Stimulated activated CD8-positive, alpha-beta memory T cell treated with anti-CD3 and anti-CD28 coated beads, Interleukin-12 subunit alpha, Interleukin-12 subunit beta, amount 100 ng/mL, for 4 hours (primary cell): ENCODE measurements at places on chromosomes 11 and 22.
A peak's percentile ranks its signal among the peaks of the same experiment; 100 is the strongest.

GRCh38 chr11:31643857-31644256 is 134.3 kb downstream of the ELP4 start:
- DNase-seq = no peak

DNA sequence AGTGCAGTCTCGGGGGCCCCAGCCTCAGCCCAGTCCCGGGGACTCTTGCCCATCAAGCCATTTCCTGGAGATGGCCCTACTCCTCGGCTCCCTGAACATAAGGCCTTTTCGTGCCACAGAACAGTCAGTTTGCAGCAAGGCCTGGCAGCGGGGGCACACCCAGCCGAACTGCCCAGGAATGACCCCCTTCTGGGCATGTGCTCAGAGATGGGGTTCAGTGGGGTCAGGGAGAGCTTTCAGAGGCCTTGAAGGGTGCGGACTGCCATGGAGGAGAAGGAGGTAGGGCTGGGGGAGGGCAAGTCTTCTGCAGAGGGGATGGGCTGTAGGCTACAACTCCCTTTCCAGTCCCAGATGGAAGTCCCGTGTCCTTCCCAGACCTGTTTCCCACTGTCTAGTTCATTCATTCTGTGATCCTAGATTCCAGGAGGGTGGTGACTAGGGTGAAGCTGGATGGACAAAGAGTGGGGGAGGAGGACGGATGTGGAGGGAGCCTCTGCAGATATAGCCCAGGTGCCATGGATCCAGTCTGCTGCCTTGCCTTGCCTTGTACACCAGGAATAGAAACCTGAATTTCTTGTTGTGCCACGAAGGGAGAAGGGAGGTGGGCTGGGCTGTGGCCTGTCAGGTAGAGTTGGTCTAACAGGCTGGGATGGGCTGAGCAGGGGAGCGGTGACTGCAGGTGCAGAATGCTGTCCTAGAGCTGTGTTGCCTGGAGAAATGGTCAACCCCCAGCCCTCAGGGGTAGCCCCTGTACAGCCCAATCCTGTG is 14.2 kb upstream of the OMP start:
- DNase-seq = no peak

- no peak for DNase-seq
These were observed 37.2 kb downstream of the FAM83F start for GRCh38 chr22:40031766-40032470.

DNA sequence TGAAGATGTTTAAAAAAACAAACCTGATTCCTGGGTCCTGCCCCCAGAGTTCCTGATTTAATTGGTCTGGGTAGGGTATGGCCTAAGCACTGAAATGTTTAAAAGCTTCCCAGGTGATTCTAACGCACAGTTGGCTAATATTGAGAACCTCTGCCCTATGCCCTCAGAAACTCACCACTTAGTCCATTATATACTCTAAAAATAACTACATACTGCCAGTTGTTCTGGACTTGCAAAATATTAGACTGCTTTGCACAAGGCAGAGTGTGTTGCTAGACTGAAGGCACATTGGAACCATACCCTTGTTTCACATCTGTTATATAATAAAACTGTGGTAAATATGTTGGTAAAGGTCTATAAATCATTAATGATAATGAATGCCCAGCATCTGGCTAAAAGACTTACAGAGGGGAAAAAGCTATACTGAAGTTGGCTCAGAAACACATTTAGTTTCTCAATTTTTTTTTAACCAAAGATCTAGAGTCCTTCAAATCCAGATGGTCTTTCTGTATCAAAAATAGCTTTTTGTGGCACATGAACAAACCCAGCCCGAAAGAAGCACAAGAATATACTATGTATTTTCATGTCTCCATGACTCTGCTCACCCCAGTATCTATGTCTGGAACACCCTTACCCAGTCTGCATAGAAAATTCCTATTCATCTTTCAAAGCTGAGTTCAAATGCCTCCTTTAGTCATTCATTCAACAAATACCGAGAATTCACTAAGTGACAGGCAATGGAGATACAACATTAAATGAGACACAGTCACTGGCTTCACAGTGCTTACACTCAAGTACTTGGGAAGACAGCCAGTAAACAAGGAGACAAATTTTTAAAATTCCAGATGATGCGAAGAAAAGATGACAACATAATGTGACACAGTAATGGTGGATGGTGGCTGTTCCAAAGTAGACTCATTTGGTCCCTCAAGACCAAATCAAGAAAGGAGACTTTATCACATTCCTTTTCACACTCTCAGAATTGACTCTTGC is 44.1 kb downstream of the RBFOX2 start:
- DNase-seq = no peak

DNA sequence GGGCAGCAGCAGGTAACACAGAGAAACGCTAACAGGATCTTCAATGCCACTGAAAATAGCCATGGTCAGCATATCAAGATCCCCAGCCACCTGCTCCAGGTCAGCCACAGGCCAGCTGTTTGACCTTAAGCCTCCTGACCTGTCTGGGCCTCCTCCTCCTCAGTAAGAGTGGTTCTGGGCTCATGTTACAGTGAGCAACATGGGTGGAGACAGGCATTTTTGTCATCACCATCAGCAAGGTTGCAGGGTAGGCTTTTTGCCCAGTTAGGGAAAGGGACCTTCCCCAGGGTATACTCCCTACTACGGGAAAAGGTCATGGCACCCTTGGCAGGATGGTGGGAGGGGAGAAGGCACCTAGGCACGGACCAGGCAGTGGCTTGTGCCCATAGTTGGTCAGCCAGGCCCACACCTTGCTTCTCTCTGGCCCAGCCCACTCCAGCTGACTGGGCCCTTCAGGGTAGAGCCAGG is 131.8 kb upstream of the PARVA start:
- DNase-seq = no peak

GRCh38 chr11:47186700-47187695 is 764 bp upstream of the PACSIN3 start:
- peak; percentile 30 for DNase-seq

- no peak for DNase-seq
These were observed 48.9 kb downstream of the ARHGEF12 start for GRCh38 chr11:120385110-120385509.

DNA sequence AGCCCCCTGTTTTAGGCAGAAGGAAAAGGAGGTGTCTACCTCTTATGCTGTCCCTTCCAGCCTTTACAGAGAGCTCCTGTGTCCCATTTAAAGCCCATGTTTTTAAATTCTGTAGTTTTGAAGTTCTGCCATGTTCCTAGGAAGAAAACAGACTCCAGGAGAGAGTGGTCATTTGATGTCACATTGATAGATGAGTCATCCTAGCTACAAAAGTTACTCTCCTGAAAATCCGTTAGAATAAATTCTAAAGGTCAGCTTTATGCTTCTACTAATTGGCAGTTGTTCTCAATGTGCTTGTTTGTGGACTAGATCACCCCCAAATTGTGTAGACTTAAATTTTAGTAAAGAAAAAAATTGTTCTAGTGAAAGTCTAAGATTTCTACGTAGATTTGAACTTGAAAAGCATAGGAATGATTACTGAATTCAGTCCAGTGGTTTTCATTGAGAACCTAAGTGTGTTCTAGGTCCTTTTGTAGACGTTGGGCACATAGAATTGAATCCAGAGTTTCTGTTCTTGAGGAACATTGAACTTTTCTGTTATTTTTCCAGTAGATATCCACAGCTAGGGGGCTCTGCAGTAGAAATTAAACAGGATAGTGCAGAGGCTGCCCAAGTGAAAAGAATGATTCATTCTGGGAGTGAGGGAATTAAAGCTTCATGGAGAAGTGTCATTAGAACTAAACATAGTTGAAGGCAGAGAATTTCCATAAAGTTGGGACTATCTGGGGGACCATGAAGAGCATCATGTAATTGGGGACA is 140.6 kb upstream of the RASSF10 start:
- no peak for DNase-seq
